ENCODE measurements at places on chromosomes 13 and 19. TPM values are rescaled to one million over a fixed set of nuclear protein-coding genes. Genes with fewer than 3 reads are reported as not detected.

Gene CLEC11A
- polyA plus RNA-seq, result 4.8 TPM

Gene PPP1R37
- polyA plus RNA-seq, result 43.1 TPM

Gene TINCR
- polyA plus RNA-seq, result 43.1 TPM

Gene C1QTNF9
- polyA plus RNA-seq, result 0.26 TPM

Gene APOC4
- not detected for polyA plus RNA-seq

Gene ZNF93
- polyA plus RNA-seq, result 1.8 TPM

Gene ZNF845
- 1.7 TPM for polyA plus RNA-seq

Gene KLK12
- polyA plus RNA-seq, result 427 TPM

Gene S1PR2
- 1.2 TPM for polyA plus RNA-seq

Gene DCT
- polyA plus RNA-seq, result 0.04 TPM

Gene PRR19
- polyA plus RNA-seq, result 1.1 TPM

Gene KLHL1
- polyA plus RNA-seq, result not detected

Gene IL12RB1
- 0.40 TPM for polyA plus RNA-seq

Gene ZSWIM9
- polyA plus RNA-seq, result 3.2 TPM

Gene ZNF473
- polyA plus RNA-seq, result 1.9 TPM

Gene FBXO17
- 6.1 TPM for polyA plus RNA-seq

Gene MAST1
- 0.22 TPM for polyA plus RNA-seq

Gene MIR17HG
- 7.2 TPM for polyA plus RNA-seq

Gene PLEKHJ1
- polyA plus RNA-seq, result 55.5 TPM

Gene SLC10A2
- polyA plus RNA-seq, result not detected

Gene RFPL4AL1
- polyA plus RNA-seq, result not detected

Gene PALM3
- 0.45 TPM for polyA plus RNA-seq

Gene SAFB2
- polyA plus RNA-seq, result 43.7 TPM

Gene BLVRB
- 213 TPM for polyA plus RNA-seq

Gene C3
- 137 TPM for polyA plus RNA-seq

Gene SLC17A7
- 0.29 TPM for polyA plus RNA-seq

Gene C19orf33
- 1,919 TPM for polyA plus RNA-seq

Gene LILRB1
- 0.46 TPM for polyA plus RNA-seq

Gene RAX2
- polyA plus RNA-seq, result not detected

Gene PEPD
- 38.6 TPM for polyA plus RNA-seq

Gene DPF1
- polyA plus RNA-seq, result 0.08 TPM

Gene TEKTIP1
- 0.08 TPM for polyA plus RNA-seq

Gene ZNF587
- 4.9 TPM for polyA plus RNA-seq

Gene PSG11
- polyA plus RNA-seq, result not detected

Gene ZNF418
- polyA plus RNA-seq, result 3.0 TPM

Gene FBXL3
- polyA plus RNA-seq, result 11.5 TPM

Gene MICOS13
- polyA plus RNA-seq, result 104 TPM

Gene MCF2L
- polyA plus RNA-seq, result 10.9 TPM

Gene APLP1
- 1.4 TPM for polyA plus RNA-seq

Gene ZIC2
- 0.11 TPM for polyA plus RNA-seq

Gene CEBPA
- polyA plus RNA-seq, result 14.1 TPM

Gene GARIN5A
- polyA plus RNA-seq, result 1.3 TPM

Gene C19orf81
- 0.15 TPM for polyA plus RNA-seq

Gene PRR12
- 4.8 TPM for polyA plus RNA-seq

Gene TNFSF9
- 8.2 TPM for polyA plus RNA-seq

Gene KLK3
- not detected for polyA plus RNA-seq

Gene FCGBP
- 3.0 TPM for polyA plus RNA-seq

Gene PSG1
- polyA plus RNA-seq, result not detected

Gene ZNF667
- polyA plus RNA-seq, result 1.9 TPM

Gene PNMA8A
- polyA plus RNA-seq, result 0.02 TPM

Gene TMEM272
- polyA plus RNA-seq, result not detected

Gene PCDH9
- 0.14 TPM for polyA plus RNA-seq

Gene CGB8
- not detected for polyA plus RNA-seq

Gene PCP2
- 1.3 TPM for polyA plus RNA-seq
